ENCODE measurements at places on chromosomes 1 and 21. TPM values are rescaled to one million over a fixed set of nuclear protein-coding genes. Genes with fewer than 3 reads are reported as not detected.

S100A2 gene
- polyA plus RNA-seq: 5.2 TPM

ERICH3 gene
- not detected for polyA plus RNA-seq

FCRL5 gene
- polyA plus RNA-seq: not detected

OR2L3 gene
- polyA plus RNA-seq: not detected

Measured in AG04450 (cell line).